ENCODE measurements at places on chromosomes 5 and 9.

DNA sequence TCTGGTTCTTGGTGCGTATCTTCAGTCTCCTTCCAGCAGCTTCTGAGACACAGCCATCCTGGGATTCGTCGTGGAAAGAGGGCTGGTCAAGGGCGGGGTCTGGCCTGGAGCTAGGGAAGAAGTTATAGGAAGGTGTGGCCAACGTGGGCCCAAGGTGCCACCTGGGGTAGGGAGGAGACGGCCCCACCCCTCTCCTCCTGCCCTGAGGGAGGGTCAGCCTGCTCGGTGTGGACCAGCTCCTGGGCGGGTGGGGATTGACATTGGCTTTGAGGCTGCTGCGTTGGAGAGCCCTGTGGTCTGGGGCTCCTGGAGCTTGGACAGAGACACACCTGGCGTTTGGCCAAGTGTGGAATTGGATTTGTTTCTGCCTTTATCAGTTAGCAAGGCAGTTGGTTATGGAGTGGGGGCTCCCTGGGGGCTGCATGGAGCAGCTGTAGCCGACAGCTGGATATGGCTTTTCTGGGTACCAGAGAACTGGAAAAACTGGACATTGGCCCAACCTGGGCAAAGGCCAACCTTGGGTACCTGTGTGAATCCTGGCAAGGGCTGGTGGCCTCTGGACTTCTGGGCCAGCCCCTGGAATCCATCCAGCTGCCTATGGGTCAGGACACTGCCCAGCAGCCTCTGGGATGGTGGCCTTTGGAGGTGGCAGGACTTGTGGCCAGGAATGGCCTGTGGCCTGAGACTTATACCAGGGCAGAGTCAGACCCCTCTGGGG lies 75.7 kb upstream of the PPP1R26 start:
- no peak for DNase-seq

DNA sequence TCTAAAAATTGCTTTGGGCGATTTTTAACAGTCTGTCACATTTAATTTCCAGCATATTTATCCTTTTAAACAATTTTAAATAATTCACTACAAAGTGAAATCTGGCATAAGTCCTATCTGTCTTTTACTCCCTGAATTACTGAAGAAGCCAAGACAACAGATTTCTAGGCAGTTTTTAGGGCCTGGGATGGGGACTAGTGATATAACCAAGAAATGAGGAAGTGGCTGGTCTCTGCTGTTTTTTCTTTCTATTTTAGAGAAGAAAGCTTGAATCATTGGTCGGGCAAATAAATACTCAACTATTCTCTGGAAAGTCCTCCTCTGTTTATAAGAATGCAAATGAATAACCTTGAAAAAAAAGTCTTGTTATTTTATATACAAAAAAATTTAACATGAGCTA lies 79.7 kb upstream of the SSBP2 start:
- DNase-seq: no peak

GRCh38 chr5:175840050-175840841 lies 31.1 kb upstream of the CPLX2 start:
- no peak for DNase-seq

DNA sequence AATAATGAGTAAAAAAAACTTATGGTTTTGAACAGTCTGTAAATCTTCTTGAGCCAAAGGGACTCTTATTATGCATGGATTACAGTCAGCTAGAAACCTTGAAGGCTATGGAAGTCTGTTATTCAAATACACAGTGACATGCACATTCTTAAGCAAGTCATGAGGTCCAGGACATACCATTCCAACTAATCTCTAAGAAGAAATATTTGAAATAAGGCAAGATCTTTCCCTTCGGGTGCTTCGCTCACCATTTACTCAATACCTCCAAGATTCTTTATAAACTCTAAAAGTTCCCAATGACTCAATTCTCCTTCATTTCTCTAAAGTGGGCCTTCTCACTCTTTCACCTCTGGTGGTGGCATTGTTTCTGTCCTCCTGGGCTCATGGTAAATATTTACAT lies 811.0 kb downstream of the NR2F1-AS1 start:
- DNase-seq: no peak

- no peak for DNase-seq
Observed at GRCh38 chr5:82147860-82148573, 130.1 kb downstream of the RPS23 start.

GRCh38 chr9:89780959-89781358 lies 176.1 kb downstream of the GADD45G start:
- DNase-seq: no peak

- DNase-seq: no peak
Observed at GRCh38 chr9:111148052-111149017, 110.1 kb upstream of the LPAR1 start.
